Natural killer cell treated with Interleukin-12 subunit alpha and Interleukin-12 subunit beta and Interleukin-15 and Interleukin-18, amount 100 ng/mL, for 72 hours (primary cell): ENCODE measurements at places on chromosomes 6 and 20. TPM values are rescaled to one million over a fixed set of nuclear protein-coding genes. Genes with fewer than 3 reads are reported as not detected.

Gene CST7
- 77.8 TPM for total RNA-seq

Gene ENPP1
- 1.0 TPM for total RNA-seq

Gene MCHR2
- total RNA-seq, result not detected

DNA sequence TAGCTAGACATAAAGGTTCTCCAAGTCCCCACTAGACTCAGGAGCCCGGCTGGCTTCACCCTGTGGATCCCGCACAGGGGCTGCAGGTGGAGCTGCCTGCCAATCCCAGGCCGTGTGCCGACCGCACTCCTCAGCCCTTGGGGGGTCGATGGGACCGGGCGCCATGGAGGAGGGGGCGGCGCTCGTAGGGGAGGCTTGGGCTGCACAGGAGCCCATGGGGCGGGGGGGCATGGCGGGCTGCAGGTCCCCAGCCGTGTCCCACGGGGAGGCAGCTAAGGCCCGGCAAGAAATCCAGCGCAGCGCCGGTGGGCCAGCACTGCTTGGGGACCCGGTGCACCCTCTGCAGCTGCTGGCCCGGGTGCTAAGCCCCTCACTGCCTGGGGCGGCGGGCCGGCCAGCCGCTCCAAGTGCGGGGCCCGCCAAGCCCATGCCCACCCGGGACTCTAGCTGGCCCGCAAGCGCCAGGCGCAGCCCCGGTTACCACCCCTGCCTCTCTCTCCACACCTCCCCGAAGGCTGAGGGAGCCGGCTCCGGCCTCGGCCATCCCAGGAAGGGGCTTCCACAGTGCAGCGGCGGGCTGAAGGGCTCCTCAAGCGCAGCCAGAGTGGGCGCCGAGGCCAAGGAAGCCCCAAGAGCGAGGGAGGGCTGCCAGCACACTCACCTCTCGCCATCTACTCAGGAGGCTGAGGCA, 26.5 kb upstream of the ID1 start:
- no peak for DNase-seq

- no peak for DNase-seq
These were observed 182.2 kb downstream of the PTPRT start for GRCh38 chr20:43007525-43007924.

GRCh38 chr20:53658322-53658721, 64.7 kb upstream of the ZNF217 start:
- no peak for DNase-seq

DNA sequence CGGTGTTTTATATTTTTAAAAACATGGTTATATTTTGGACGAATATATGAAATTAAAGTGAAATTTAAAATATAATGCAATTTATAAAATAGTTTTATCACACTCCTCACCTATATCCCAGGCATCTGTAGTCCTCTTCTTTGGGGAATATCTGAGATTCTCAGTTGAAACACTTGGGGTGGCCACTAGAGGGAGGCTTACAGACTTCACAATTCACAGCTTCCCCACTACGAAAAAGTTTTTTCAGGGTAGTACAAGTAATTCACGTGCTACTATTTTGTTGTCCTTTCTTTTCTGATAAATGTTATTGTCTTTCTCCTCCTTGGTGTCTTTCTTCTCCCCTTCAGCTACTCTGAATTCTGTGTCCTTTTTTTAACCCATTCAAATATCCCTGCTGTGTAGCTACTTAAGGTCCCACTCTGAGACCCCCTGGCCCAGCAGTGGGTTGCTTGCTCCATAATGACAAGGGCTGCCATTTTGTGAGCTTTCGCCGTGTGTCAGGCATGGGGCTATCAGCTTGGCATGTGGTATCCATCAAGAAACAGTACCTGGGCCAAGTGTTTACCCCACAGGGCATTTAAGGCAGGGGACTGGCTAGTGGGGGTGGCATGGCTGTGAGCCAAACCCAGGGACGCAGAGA, 43.6 kb upstream of the PHACTR3 start:
- DNase-seq, result no peak
